ENCODE measurements at places on chromosomes 2 and 18.

- peak; percentile 55 for DNase-seq
These were observed 49.2 kb upstream of the FRZB start for GRCh38 chr2:182915369-182916326.

GRCh38 chr2:1742681-1743395 lies 1.5 kb downstream of the PXDN start:
- no peak for DNase-seq

DNA sequence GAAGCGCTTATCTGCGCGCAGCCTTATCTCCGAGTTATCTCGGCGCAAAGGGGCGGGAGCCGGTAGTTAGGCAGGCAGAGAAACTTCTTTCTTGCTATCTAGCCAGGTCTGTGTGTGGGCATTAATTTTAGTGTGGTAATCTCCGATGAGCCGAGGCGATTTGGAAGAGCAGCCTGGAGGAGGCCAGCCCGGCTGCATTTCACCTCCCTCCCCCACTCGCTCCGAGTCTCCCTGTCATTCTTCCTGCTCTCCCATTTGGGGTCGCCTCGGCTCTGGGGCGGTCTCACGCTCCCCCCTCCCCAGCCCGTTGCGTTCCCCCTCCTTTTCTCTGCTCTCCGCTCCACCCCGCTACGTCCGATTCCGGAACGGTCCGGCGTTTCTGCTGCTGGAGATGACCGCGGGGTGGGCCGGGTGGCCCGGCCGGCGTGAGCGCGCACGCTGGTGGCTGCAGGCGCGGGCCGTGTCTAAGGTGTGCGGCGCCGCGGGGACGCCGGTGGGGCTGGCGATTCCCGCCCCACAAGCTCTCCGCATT lies 566 bp downstream of the GATA6 start:
- no peak for DNase-seq

GRCh38 chr2:151796774-151797173 lies 31.4 kb downstream of the ARL5A start:
- no peak for DNase-seq

DNA sequence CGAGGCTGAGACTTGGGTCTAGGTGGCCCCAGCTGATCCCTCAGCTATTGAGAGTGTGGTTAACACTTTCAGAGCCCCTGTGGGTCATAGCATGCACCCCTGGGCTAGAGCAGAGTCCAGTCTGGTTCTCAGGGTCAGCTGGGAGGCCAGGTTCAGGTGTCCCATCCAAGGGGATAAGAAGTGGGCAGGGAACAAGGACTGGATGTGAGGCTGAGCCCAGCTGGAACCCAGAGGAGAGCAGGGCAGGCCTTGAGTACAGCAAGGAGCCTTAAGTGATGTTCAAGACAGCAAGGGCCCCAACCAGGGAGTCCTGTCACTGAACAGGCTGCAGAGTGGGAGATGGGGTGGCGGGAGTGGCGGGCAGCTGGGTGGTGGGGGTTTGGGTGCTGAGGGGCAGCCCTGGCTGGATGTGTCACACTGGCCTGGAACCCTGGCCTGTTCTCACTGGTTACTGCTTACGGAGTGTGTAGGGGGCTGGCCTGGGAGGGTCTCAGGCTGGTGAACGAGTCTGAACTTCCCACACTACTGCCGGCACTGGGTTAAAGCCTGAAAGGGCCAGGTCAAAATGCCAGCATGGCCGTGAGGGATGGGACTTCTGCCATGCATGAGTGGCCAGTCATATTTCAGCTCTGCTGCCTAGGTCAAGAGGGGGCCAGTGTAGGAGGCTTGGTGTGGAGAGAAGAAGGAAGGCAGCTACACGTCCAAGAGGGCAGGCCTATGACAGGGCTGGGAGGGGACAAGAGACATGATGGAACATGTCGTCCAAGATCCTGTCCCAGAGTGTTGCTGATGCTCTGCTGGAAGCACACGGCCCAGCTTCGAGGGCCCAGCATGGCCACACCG lies 13.6 kb downstream of the TMEM185B start:
- no peak for DNase-seq

- no peak for DNase-seq
These were observed 222.0 kb downstream of the LDLRAD4 start for GRCh38 chr18:13440277-13441248.

DNA sequence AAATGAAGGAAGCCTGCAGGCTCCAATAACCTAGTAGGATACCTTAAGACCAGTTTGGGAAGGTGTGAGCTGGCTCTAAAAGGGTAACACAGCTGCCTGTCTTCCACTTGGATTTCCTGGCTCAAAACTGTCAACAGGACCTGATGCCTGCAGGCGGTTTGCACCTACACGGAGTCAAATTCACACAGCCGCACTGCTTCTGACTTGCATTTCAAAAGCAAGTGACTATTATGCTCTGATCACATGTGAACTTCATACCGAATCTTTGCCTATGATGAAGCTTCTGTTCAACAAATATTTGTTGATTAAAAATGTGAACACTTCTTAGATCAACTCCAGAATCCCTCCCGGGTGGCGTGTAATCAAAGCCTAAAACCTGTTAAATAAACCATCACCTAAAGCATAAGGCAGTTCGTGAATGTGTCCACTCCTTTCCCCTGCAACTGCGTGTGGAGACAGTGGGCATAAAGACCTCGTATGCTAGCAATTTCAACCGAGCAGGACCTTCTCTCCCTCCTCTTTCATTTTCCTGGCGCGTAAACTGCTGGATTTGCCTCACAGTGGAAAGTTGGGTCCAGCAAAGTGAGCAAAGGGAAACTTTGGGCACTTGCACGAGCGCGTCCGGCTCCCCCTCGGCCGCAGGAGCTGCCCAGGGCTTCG lies 784 bp downstream of the CRACDL start:
- DNase-seq: no peak

- no peak for DNase-seq
These were observed 1526.9 kb upstream of the ACVR2A start for GRCh38 chr2:146317959-146318358.

GRCh38 chr2:102773149-102773705 lies 11.4 kb downstream of the TMEM182 start:
- DNase-seq: no peak

DNA sequence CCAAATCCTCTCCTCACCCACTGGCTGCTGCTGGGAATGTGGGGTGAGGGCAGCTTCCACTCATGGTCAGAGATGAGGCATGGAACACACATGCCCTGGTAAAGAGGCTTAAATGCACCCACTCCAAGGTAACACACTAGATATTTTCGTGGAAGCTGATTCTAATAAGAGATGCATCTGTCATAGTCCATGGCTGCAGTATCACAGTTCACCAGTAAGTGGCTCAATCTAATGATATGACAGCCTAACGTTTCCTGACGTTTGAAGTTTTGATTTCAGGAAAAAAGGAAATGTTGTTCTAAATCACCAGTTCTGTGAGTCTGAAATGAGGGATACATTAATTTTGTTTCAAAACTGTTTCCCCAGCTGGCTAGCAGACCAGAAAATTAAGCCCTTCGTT lies 38.2 kb downstream of the LCT start:
- DNase-seq: no peak

- DNase-seq: no peak
These were observed 15.5 kb downstream of the TBC1D8 start for GRCh38 chr2:101135412-101136296.

GRCh38 chr2:74845217-74845751 lies 11.4 kb downstream of the HK2 start:
- DNase-seq: peak; percentile 58

- no peak for DNase-seq
These were observed 3.6 kb upstream of the IL1A start for GRCh38 chr2:112787729-112788393.

DNA sequence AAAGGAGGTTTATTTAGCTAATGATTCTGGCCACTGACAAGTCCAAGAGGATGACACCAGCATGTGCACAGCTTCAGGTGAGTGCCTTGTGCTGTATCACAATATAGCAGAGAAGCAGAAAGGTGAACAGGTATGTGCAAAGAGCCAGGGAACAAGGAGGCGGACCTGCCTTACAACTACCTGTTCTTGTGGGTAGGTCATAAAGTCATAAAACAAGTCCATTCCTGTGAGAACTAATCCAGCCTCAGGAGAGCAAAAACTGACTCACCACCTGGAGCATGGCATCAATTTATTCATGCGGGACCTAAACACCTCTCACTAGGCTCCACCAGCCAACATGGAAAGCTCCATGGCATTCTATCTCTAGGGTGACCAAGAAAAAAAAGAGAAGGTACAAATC lies 234.2 kb downstream of the ASXL3 start:
- no peak for DNase-seq

GRCh38 chr2:98459496-98460175 lies 15.0 kb downstream of the INPP4A start:
- no peak for DNase-seq

GRCh38 chr2:188456114-188456909 lies 164.6 kb downstream of the GULP1 start:
- no peak for DNase-seq

- DNase-seq: no peak
These were observed 71.6 kb upstream of the ATG16L1 start for GRCh38 chr2:233179848-233180366.

GRCh38 chr2:190693533-190694232 lies 44.8 kb downstream of the NAB1 start:
- DNase-seq: no peak

DNA sequence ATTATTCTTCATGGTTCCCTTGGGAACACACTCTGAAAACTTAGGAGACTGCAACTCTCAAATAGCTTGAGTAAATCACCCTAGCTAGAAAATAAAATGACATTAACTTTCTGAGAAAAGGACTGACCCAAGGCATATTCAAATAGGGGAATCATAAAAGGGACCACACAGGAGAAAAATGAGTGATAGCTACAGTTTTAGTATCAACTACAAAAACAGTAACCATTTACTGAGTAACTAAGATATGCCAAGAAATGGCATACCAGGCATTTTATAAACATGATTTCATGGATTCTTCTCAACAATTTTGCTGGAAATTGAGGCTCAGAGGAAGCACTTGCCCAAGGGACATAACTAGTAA lies 84.5 kb downstream of the AFF3 start:
- no peak for DNase-seq

GRCh38 chr2:195559431-195559914 lies 97.6 kb upstream of the SLC39A10 start:
- no peak for DNase-seq

- no peak for DNase-seq
These were observed 2.1 kb downstream of the PUM2 start for GRCh38 chr2:20348542-20348941.

- no peak for DNase-seq
These were observed 220.1 kb upstream of the NCKAP5 start for GRCh38 chr2:133788386-133788785.

- no peak for DNase-seq
These were observed 28.9 kb downstream of the SPIRE1 start for GRCh38 chr18:12628706-12629702.

DNA sequence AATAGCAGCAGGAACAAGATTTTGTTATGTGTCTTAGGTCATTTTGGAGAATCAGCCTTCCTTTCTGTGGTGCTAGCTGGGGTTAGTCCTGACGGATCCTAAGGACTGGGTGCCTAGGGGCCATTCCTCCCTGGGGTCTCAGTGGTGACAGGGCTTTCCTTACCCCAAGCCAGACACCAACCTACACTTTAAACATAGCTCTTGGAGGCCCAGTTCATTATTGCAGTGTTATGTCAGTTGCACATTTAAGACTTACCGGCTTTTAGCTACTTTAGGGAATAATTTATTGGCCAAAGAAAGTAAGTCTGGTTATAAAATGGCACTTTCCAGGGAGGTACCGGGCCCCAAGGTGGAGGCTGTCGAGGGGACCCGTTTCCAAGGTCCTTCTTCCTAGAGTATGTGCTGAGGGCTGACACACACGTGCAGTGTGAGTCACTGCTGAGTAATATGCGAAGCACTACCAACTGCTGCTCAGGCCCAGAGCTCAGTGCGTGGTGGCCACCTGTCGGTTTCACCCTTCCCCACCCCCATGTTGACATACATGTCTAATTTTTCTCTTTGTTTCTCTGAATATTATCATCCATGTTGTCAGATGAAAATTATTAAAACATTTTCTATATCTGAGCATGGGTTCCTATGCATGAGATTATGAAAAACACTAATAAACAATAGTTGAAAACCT lies 37.0 kb upstream of the GRHL1 start:
- DNase-seq: peak; percentile 29

- DNase-seq: no peak
These were observed 35.4 kb downstream of the TMEM178A start for GRCh38 chr2:39701137-39701536.

DNA sequence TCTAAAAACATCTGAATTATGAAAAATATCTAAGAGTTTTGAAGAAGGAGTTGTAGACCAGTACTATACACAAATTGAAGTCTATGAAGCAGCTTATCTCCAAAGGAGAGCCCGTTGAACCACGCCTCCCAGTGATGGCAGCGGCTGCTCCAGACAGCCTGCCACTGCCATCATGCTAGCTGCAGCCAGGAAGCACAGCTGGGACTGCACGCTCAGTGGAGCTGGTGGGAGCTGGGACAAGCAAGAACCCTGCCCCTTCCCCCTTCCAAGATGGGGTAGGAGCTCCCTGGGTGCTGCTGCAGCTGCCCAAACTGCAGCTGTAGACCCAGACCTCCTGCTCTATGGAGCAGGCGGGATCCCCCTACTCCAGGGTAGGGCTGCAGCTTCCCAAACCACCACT lies 124.7 kb upstream of the SPATS2L start:
- no peak for DNase-seq

DNA sequence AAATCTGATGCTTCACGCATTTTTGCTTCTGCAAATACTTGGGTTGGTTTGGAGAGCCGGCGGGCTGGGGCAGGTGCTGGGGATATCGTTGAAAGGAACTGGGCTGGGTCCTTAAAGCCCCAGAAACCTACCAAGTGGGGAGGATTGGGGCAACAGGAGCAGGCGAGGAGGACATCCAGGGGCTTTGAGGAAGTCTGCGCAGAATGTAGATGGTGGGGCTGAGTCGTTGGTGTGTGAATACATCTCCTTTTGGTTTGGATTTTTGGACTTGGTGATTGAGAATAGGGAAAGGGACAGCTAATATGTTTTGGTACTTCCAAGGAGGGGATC lies 1.1 kb downstream of the DCC start:
- DNase-seq: no peak

- no peak for DNase-seq
These were observed 141.1 kb downstream of the SOCS6 start for GRCh38 chr18:70429847-70430500.

GRCh38 chr18:52499644-52500043 lies 159.6 kb downstream of the DCC start:
- no peak for DNase-seq

- DNase-seq: no peak
These were observed 255.6 kb downstream of the DCDC2C start for GRCh38 chr2:3958969-3959368.

DNA sequence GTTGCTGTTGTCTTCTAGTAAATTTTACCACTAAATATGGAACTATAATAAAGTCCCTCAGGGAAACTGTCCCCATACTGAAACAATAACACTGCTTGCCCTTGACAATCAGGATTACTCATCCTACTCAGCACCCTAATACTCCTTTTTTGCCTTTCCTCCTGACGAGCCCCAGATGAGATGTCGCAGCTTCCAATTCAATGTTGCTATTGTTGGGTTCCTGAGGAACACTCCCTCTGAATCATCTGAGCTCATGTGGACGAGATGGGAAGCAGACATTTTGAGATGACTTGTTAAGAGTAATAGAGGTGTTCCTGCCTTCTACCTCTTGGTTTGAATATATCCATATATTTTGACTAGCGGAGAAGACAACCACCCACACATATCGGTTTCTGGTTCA lies 187.8 kb upstream of the FAM98A start:
- no peak for DNase-seq

Measured in smooth muscle cell of the brain vasculature (primary cell).